ENCODE measurements at places on chromosomes 5 and 9.

DNA sequence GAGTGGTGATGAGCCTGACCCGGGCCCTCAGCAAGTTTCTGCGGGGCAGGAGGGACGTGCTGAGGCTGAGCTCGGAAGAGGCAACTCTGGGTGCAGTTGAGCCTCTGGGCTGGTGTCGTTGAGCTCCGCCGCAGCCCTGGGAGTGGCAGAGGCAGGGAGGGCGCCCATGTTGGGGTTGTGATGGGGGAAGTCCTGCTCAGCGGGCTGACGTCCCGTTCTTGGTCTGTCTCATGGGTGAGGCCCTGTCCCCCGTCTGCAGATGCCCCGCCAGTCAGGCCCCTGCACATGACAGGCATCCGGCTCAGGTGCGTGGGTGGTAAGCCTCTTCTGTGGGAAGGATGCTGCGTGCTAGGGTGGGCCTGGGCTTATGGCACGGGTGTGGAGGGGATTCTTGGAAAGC, 64.3 kb downstream of the RXRA start:
- ATAC-seq, result peak; percentile 76

DNA sequence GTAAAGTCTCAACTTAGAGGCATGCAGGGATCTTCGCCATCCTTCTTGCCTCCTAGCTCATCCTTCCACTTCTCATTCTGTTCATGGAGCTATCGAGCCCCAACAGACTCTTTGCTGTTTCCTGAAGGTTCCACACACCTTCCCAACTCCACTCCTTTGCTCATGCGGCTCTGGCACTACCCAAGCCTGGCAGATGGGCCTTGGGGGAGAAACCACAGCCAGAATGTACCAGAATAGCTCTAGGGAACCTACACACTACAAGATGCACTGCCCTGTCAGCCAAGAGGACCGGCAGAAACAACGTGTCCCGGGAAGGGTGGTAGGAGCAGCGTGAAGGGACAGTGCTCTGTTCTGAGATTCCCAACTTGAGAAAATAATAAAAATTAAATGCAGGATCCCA, 178.9 kb downstream of the GABBR2 start:
- ATAC-seq, result no peak

DNA sequence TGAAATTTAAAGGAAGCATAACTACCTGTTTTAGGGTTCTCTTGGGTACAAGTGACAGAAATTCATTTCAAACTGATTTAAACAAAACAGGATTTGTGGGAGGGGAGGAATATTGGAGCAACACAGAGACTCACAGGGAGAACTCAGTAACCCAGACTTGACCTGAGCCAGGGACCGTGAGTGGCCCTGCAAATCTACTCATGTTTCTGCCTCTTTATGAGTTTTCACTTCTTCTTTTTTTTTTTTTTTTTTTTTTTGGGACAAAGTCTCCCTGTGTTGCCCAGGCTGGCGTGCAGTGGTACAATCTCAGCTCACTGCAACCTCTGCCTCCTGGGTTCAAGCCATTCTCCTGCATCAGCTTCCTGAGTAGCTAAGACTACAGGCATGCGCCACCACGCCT, 405.6 kb upstream of the ZNF608 start:
- ATAC-seq, result no peak

DNA sequence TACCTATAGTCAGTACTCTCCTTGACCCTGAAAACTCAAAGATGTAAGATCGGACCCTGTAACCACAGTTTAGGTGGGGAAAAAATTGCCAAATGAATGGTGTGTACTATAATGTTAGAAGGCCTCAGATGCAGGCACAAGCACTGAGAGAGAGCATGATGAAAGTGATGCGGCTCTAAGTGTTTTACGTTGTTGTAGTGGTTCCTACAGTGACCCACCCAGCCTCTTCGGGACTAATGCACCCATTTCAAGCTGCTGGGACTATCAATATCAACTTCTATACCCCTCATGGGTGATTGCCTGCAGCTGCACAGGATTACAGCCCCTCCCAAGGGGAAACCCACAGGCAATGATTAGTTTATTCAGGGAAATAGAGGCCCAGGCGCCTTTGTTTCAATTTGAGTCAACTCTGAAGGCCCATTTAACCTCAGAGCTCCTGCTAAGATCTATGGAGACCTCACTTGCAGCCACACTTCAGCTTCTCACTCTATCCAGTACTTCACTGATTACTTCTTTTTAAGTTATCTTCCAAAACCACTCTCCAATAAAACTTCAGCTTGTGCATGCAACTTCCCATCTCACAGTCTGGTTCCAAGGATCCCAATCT, 340.7 kb downstream of the NR2F1-AS1 start:
- no peak for ATAC-seq

DNA sequence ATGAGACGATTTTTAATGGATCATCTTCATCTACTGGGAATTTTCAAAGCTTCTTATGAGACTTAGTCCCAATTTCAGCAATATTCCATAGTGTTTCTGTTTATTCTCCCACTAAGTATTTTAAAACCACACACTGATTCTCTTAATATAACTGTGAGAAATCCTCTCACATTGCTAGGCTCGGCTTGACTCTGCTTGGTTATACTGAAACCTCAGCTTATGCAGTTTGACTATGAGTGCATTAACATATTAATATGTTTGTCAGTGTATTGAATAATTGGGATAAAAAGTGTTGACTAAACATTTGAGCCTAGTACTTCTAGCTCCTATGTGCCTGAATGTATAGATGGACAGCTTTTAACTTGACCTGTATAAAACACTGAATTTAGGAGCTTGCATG, 298.5 kb upstream of the IZUMO3 start:
- ATAC-seq, result no peak

GRCh38 chr9:103203172-103203571, 208.0 kb downstream of the CYLC2 start:
- ATAC-seq, result no peak

DNA sequence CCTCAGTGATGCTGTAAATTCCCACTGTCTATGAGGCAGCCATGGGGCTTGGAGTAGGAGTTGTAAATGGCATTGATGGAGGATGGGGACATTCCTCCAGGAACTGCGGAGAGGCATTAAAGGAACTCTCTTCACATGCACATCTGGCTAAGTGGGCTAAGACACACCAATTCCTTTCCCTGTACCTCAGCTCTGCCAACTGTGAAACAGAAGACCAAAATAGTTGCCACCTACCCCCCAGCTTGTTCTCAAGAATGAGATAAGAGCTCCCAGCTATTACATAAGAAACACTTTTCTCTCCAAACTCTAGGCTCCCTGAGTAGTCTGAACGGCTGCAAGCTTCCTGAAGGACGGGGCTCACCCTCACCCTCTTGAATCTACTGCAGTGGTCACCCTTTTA, 144.6 kb upstream of the SLC30A5 start:
- no peak for ATAC-seq

DNA sequence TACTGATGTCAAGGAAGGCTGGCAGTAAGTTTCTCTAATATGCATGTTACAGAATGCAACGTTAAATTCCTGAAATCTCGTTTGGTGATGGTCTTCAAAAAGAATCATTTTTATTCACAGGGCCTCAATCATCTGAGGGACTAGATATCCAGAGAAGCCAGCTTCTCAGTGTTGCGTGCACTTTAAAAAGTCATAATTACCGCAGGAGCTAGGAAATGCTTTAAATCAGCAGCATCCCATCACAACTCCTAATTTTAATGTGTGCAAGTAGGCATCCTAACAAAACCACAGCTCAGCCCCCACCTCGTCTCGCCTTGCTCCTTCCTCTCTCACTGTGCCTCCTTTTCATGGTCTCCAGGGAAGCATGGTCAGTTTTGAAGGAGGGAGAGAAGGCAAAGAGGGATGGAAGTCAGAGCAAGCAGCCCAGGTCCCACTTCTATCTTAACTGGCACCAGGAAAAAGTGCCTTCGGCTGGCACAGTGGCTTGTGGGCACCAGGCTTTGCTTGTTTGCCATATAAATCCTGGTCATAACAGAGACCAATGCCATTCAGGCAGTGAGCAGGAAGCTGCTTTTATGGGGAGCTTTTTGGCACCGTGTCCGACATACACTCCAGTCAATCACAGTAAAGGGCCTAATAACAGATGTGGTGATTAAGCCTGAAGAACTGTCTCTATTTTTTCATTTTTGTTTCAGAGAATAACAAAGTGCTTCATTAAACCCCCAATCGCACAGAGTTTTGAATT, 21.4 kb downstream of the MEGF10 start:
- no peak for ATAC-seq

- no peak for ATAC-seq
Observed at GRCh38 chr5:83109380-83109779, 32.0 kb downstream of the XRCC4 start.

DNA sequence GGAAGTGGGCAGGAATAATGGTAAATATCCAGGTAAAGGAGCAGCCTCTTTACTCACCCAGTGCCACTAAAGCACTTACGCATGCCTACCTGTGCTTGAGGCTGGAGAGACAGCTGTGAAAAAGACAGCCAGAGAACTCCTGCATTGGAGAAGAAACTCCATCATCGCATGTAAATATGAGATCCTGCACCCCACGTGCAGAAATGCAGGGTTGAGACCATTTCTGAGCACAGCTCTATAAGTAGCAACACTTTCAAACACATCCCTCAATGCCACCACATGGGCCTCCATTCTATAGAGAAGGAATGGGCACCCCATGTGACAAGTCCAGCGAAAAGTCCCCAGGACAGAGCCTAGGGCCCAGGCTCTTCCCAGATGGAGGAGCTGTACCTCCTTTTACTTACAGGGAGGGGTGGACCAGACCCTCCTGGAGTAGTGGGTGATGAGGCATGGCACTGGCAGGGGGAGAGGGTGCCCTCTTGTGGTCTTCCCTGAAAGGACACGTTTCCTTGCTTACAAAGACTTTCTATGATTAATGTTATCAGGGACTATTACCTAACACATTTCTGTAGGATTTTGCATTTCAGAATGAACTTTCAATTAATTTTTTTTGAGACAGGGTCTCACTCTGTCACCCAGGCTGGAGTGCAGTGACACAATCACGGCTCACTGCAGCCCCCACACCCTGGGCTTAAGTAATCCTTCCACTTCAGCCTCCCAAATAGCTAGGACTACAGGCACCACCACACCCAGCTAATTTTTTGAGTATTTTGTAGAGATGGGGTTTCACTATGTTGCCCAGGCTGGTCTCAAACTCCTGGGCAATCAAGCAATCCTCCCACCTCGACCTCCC, 55.3 kb upstream of the IL17B start:
- no peak for ATAC-seq

DNA sequence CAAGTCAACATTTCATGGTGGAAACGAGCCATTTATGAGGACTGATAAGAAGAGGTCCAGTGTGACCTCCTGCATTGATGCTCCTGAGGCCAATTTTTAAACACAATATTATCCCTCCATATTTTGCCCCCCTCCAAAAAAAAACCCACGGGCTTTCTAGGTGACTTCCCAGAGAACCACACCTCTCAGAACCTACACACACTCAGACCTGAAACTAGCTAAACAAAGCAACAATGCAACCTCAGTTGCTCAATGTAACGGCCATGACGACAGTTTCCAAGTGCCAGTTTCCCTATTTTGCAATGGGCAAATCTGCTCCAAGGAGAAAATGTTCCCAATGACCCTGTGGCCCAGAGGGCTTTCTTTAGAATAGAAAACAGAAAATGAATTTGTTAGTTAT, 3.5 kb downstream of the NRG2 start:
- ATAC-seq, result no peak

DNA sequence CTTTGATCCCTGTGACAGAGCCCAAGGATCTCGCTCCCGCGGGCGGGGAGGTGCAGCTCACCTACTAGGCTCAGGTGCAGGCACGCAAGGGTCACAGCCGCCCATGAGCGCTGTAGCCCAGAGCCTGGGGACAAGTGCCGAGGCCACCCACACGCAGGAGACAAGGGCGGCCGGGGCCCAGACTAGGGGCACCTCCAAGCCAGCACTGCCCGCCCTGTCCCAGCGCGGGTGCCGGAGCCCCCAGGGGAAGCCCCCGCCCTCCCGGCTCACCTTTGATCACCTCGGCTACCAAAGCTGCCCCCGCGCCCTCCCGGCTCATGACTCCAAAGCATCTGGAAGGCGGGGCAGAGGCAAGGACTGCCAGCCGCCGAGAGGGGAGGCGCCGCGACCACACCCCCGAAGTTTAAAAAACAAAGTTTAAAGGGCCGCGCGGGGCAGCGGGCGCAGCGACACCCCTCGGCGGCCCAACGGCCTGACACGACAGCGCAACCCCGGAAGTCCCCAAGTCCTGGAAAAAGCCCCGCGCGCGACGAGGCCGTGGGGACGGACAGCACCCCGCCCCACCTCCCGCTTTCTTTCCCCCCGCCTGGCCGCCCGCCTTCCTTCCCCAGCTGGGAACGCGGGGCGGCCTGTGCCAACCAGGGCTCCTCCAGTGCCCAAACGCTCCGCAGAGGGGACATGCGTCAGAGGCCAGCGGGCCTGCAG, 53.0 kb downstream of the CDC14B start:
- ATAC-seq, result peak; percentile 94

GRCh38 chr5:56849671-56850070, 34.3 kb downstream of the MAP3K1 start:
- no peak for ATAC-seq

- no peak for ATAC-seq
Observed at GRCh38 chr9:108386859-108387384, 468.9 kb downstream of the ACTL7B start.

DNA sequence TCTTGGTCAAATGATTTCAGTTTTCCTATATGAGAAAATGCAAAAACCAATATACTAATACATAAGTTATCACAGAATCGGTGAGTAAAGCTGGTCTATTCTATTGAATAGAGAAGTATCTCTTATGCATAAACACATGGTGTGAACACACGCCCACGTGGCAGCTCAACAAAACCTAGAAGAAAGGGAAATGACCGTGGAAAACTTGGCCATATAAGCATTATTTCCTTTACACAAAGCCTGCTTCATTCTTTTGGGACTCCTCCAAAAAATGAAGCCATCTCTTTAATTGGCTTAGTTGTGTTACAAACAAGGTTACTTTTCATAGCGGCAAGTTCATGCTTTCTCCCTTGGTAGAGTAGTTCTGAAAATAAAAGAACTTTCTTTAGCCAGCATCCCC, 183.2 kb downstream of the TMEM161B start:
- no peak for ATAC-seq

DNA sequence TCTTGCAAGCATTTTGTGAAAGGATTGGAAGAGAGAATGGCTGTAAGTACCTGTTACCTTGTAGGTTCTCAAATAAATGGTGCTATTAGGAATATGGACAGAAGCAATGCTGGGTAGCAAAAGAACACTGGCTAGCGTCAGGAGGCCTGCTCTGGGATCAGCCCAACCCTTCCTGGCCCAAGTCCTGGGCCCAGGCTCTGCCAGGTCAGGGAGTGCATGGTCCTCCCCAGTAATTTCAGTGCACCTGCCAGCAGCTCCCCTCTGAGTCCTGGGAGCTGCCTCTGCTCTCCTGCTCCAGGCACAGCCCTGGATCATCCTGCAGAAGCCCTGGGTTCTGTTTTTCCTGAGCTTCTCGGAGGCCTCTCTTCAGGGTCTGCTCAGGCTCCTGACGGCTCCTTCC, 89.5 kb upstream of the ARAP3 start:
- no peak for ATAC-seq

DNA sequence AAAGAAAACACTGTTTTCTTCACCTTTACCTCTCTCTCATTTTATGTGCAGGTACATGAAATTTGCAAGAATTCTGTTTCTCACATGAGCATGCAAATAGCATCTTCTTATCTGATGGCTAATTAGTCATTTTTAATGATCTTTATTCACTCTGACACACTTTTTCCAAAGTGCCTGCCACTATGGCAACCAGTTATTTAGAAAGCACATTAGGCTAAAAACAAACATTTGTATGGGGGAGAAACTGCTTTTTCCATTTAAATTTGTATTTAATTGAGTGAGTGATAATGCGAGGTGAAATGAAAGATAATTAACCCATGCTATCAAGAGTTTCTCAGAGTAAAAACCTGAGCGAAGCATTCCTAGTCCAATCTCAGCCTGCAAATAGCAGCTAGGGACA, 365.0 kb downstream of the MAT2B start:
- no peak for ATAC-seq

Measured in stimulated activated memory B cell treated with anti-CD40 and anti-IgM and Interleukin-4, amounts not matched to agents 10 μg/mL and 1 μg/mL and 100 μg/mL, for 72 hours (primary cell).